ENCODE measurements at places on chromosomes 5 and 9.

DNA sequence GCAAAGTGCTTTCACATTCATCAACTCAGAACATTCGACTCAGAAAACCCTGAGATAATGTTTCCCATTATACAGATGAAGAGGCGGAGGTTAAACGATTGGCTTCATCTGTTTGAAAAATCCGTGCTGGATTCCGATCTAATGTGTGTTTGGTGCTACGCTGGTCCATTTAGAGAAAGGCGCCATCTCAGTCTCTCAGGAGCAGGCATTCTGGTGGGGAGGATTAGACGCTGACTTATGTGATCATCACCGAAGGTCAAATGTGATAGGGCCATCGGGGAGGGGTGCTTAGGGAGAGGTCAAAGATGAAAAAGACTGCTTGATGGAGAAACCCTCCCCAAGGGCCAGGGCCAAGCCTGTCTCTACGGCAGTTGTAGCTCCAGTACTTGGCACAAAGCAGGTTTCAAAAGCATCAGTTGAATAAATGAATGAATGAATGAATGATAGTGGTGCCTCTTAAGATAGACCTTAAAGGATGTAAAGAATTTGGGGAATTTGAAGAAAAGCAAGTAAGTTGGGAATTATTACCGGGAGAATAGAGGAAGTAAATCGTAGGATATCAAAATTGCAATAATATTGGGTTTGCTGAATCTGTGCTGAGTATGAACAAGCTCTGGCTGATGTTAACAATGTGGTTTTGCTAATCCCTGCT is 160.6 kb upstream of the SHB start:
- no peak for DNase-seq

- DNase-seq, result no peak
Observed at GRCh38 chr9:84385386-84386040, 45.0 kb upstream of the SLC28A3 start.

DNA sequence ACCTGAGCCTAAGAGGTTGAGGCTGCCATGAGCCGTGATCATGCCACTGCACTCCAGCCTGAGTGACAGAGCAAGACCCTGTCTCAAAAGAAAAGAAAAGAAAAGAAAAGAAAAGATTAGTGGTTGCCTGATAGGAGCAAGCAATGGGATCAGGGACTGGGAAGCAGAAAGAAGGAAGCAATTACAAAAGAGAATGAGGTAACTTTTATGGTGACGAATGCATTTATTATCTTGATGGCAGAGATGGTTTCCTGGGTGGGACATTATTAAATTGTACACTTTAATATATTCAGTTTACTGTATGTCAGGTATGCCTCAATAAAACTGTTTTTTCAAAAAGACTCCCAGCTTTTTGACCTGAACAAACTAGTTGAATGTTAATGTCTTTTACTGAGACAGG is 7.5 kb upstream of the PFDN1 start:
- no peak for DNase-seq

DNA sequence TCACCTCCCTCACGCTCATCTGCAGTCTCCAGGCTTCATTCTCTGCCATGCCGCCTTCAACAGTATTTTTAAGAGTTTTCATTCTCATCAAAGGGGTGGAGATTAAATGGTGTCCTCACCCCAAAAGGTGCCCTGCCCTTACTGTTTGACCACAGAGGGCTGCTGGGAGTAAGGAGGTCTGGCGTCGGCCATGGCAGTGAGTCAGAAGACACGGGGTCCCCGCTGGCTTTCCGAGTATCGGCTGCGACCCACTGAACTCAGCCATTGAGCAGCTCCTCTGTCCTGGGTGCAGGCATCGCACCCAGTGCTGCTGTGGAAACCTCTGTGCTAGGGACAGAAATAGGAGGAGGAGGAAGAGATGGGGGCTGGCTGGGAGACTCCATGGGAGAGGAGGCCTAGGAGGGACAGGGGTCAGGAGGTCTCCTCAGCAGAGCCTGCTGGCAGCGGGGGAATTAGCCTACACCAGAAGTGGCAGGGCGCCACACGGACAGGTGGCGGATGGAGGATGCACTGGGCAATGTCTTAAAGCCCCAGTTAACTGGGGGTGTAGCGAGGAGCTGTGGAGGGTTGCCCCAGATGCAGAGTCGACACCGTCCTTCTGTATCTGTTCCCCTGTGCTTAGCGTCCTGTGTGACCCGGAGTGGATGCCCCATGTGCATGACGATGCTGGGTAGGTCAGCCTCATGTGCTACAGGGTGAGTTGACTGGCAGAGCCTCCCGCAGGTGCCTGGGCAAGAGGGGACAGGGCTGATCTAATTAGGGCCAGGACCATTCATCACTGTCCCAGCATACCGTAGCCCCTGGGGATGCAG is 15.4 kb upstream of the PLEKHG4B start:
- no peak for DNase-seq

GRCh38 chr9:136222166-136222905 is 17.4 kb upstream of the LHX3 start:
- DNase-seq, result no peak

DNA sequence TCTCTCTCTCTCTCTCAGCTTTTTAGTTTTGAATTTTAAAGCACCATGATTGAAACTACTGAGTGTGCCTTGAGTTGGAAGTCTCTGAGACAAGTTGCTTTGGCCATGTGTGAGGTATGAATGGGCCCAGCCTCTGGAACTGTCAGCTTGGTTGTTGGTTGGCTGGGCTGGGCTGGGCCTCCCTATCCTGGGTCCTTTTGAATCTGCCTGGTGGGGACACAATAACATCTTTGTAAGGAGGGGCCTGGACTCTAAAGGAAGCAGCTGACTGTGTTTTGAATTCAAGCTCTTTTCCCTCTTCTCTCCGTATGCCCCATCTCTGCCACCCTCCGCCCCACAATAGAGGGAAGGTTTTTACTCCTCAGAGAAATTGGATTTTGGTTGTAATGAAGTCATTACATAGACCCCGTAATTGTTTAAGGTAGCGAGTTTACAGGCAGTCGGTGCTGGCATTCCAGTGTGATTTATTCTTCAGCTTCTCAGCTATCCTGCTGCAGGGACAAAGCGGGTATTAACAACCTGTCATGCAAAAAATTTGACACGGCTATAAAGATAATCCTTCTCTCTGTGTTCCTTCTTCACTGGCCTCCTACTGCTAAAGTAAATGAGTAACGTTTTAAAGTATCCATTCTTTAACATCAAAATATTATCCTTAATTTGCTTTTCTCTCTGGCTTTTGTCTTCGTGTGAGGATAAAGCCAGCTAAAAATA is 105.4 kb downstream of the DAPK1 start:
- no peak for DNase-seq

DNA sequence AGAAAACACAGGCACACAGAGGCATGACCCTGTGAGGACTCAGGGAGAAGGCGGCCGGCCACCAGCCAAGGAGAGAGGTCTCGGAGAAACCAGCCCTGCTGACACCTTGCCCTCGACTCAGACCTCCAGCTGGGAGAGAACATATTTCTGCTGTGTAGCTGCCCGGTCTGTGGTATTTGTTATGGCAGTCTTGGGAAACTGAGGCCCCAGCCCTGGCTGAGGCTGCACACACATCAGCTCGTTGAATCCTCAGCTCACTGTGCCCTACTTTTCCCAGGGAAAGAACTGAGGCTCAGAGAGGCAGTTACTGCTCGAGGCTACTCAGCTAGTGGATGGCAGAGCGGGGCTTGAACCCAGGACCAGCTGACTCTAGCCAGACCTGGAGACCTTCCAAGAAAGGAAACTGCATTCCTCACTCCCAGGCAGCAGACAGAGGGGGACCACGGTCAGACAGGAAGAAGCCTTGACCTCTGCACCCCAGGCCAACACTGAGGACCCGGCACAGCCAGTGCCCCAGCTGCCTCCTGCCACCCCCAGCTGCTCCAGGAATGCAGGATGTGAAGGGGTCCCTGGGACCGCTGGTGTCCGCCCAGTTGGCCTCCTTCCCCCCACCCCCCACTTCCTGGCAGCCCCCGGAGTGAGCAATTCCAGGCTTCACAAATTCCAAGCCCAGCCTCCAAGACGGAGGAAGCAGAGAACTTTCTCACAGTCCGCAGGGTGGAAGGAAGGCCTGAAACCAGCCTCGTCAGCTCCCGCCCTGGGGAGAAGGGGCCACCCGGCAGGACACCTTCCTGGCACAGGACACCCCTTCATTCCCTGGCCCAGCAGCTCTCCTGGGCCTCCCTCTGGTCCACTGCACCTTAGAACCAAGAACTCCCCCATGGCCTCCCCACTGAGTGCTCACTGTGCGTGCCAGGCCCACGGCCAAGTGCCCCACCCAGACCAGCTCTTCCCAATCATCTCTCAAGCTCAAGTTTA is 69.9 kb downstream of the LRSAM1 start:
- DNase-seq, result no peak

DNA sequence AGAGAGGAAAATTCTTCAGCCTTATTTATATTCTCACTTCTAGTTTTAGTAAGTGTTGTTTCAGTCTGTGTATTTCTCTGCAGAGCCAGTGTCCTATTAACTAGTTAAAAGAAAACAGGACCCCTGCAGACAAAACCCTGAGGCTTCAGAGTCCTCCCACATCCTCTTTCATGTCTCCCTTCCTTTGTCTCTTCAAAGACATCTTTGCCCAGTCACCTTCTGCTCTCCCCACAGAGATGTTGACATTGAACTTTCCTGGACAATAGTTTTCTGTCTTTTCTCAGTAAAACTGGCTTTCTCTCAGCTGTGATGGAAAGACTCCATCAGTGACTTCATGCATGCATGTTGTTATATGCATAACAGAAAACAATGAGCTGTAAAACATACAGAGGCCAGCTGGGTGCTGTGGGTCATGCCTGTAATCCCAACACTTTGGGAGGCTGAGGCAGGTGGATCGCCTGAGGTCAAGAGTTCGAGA is 20.2 kb downstream of the GRAMD2B start:
- DNase-seq, result no peak

DNA sequence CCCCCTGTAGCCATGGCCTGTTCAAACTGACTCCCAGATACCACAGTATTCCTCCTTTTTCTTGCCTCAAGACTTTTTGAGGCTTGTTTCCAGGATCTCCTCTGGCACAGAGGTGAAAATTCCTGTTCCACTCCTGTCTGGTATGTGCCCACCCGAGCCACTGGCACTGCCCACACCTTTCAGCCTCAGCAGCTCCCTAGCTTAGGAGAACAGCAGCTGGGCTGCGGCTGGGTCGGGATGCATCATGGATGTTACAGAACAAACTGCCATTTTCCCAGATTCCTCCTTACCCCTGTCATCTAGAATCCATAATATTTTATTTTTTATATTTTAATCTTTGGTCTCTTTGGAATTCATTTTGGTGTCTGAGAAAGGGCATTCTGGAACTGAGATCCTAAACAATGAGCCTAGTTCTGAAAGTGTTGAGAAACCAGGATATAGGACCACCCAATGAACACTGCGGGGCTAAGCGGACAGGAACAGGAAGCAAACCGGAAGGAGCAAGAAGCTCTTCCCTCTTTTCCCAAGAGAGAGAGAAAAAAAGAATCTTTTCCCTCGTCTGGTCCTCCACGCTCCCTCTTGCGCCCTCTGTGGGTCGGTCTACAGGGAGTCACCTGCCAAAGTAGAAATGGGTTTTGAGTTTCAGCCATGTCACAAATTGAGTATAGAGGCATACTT is 12.5 kb downstream of the OR2S2 start:
- peak; percentile 78 for DNase-seq

GRCh38 chr5:64958757-64959391 is 190.1 kb downstream of the CWC27 start:
- DNase-seq, result peak; percentile 5

- DNase-seq, result no peak
Observed at GRCh38 chr9:89842267-89842768, 237.5 kb downstream of the GADD45G start.

- DNase-seq, result peak; percentile 17
Observed at GRCh38 chr5:140043508-140043872, 391 bp upstream of the NRG2 start.

GRCh38 chr9:27888661-27889295 is 315.5 kb upstream of the C9orf72 start:
- peak; percentile 20 for DNase-seq

DNA sequence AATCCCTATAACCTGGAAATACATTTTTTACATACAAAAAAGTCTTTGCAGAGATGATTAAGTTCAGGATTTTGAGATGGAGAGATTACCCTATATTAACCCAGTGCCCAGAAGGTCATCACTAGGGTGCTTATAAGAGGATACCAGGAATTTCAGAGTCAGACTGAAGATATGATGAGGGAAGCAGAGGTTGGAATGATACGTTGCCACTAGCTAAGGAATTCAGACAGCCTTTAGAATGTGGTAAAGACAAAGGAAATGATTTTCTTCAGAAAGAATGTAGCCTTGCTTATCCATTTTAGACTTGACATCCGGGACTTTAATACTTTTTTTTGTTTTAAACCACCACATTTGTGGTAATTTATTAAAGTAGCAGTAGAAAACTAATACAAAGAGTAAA is 2176.8 kb upstream of the C9orf72 start:
- no peak for DNase-seq

DNA sequence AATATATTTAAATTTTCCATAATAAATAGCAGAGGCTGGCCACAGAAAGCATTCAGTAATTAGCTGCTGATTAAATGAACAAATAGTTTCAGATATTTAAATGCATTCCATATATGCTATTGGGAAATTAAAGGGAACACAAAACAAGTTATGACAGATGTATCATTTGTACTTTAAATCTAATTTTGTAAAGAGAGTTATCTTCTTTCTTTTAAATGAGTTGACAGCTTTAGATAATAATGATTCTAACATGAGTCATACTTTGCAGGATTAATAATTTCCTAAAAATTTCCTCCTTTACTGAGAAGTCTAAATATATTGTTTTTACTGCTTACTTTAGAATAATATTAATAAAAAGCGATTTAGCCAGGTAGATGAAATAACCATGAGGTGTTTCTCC is 320.1 kb downstream of the ADAMTS6 start:
- DNase-seq, result no peak

- DNase-seq, result no peak
Observed at GRCh38 chr5:175466700-175467318, 11.6 kb upstream of the SFXN1 start.

- no peak for DNase-seq
Observed at GRCh38 chr5:62266573-62266972, 39.4 kb upstream of the KIF2A start.

- DNase-seq, result no peak
Observed at GRCh38 chr5:75168026-75168735, 68.5 kb downstream of the ANKRD31 start.

DNA sequence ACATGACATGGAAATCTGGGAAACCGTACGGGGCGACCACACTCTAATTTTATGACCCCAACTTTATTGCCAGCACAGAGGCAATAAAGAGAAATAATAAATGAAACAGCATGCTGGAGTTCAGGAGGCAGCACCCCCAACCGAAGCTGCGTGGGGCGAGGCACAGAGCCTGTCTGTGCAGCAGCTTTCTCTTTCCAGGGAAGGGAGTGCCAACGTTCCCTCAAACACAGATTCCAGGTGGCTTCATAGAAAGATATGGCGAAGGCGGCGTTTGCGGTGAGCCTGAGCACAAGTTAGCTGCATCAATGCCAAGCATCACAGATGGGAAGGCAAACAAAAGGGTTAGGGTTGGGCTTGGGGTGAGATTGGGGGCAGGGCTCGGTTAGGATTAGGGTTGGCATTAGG is 114.8 kb downstream of the HSD17B3 start:
- no peak for DNase-seq
